Stimulated activated CD8-positive, alpha-beta memory T cell treated with anti-CD3 and anti-CD28 coated beads, Interleukin-2, amount 100 ng/mL, for 1 hour (primary cell): ENCODE measurements at places on chromosomes 11 and 22.

DNA sequence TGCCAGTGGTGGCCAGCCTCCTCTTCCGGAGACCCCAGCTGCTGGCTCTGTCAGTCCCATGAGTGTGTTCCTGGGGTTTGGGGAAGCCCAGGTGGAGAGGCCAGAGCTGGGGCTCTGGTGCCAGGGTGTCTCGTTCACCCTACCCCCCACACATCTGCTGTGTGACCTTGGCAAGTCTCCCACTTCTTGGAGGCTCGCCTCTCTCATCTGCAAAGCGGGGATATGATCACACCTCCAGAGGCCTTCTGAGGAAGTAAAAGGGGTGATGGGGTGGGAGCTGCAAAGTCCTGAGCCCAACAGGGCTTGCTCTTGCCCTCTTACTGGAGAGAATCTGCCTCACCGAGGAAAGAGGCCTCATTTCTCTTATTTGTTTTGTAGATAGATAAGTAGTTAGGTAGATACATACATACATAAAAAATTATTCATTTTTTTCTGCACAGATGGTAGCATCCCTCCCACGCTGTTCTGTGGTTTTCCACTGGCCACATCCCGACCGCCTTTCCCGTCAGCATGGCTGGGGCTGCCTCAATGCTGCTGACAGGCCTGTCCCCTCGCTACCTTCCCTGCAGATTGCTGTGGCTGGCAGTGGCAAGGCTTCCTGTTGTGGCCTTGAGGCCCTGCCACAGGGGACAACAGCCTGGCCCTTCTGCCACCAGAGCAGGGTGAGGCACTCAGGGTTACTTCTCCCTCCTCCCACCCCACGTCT, 23.9 kb downstream of the MYO7A start:
- no peak for DNase-seq

DNA sequence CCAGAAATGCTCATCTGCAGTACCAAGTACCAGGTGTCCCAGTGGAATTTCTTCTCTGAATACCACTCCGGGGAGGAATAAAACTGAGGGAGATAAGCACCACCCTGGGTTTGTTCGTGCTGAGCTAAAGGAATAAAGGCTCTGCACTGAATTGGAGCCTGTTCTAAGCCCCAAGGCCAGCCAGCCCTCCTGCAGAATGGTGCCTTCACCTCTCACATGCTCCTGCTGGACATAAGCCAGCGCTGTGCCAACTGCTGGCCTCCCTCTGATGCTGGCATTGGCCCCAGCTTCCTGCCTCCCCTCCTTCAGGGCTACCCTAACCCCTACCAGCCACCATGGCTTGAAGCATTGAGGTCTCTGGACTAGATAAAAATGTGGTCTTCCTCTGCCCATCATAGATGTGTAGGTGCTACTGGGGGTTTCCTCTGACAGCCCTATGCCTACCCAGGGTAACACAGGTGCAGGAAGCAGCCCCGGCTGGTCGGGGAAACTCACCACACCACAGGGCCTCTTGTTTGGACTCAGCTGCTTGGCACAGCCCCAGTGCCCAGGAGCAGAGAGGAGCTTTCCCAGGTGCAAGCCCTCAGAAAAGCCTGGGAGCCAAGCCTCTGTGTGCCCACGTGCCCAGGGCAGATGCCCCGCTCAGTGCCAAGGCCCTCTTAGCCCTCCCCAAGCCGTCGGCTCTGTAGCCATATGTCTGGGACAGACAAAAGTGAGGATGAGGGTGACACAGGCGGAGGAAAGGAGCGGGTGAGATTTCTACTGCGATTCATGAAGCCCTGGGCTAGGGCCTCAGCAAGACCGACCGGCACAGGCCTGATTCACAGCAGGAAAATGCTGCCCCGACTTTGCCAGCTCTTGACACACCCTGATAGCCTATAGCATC, 34.1 kb upstream of the JAM3 start:
- no peak for DNase-seq

GRCh38 chr22:39594411-39594810, 23.9 kb downstream of the CACNA1I start:
- no peak for DNase-seq

- no peak for DNase-seq
Observed at GRCh38 chr11:59754494-59754858, 700 bp upstream of the STX3 start.

GRCh38 chr11:84775503-84775902, 851.6 kb downstream of the DLG2 start:
- no peak for DNase-seq

DNA sequence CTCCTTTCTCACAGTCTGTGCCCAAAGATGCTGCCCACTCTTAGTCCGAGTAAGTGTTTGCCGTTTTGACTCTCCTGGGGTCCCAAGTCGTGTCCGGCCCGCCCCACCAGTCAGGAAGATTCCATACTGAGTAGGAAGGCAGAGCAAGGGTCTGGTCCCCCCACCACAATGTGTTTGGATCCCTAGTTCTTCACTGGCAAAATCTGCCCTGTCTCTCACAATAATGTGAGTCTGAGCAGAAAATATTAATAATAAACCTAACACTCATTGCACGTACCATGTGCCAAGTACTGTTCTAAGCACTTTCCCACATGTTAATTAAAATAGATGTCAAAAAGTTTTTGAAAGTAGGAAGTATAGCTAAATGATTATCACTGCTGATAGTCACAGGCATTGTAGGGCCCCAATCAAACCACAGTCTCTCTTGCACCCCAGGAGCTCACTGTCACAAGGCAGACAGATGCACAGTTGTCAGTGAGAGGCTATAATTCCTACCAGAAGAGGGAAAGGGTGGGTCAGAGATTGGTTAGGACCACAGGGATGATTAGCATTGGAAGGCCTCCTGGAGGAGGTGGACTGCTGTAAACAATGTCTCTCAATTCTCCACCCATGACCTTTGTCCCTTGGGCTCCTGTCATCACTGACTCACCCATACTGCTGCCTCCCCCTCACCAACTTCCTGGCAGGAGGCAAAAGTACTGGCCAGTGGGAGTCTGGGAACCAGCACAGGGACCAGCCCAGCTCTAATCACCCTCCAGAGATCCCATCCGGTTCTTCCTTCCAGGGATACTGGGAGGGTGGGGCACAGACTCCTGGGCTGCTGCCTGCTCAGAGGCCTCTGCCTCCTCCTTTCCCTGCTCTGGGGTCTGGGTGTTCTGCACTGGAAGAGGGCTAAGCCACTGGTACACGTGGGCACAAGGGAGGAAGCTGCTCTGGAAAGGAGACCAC, 1.0 kb upstream of the POLD4 start:
- no peak for DNase-seq

- DNase-seq, result no peak
Observed at GRCh38 chr22:17845790-17846189, 71.5 kb upstream of the BID start.
